Stimulated activated CD4-positive, alpha-beta T cell treated with anti-CD3 and anti-CD28 coated beads, Interleukin-15, amount 100 ng/mL, for 24 hours (primary cell): ENCODE measurements at places on chromosomes 7 and 10.

- DNase-seq: no peak
Measured at GRCh38 chr10:90738885-90739284, 119.0 kb downstream of the HTR7 start.

GRCh38 chr10:74067373-74068352, 69.7 kb downstream of the VCL start:
- no peak for DNase-seq

- DNase-seq: no peak
Measured at GRCh38 chr10:71239946-71240795, 27.8 kb downstream of the UNC5B start.

DNA sequence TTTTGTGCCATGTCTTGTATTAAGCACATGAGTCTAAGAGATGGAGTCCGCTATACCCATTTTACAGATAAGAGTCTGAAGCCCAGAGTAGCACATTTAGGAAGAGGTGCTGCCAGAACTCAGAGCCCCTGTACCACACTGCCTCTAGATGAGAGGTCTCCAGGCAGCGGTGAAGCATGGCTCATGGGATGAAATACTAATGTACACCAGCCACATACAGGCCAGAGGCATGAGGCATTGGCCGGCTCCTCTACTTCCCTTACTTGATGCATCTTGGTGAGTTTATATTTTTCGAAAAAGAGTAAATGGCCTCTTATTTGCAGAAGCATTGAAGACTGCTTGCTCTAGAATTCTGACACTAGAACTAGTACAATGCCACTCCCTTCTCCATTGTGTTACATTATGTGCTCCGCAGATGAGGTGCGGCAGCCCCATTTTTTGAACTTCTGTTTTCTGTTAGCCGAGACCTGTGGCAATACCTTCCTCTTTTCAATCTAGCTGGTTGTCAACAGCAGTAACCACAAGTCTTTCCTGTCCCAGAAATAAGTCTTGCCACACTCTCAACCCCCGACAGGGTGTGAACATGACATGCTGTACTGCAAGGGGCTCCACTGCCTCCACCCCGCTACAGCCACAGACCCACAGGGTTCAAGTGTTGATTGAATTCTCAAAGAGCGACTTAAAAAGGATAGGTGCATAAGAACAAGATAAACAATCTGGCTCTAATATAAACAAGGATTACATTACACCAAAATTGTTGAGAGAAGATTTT, 145.3 kb downstream of the CELF2 start:
- DNase-seq: peak; percentile 70

- no peak for DNase-seq
Measured at GRCh38 chr10:49382226-49382625, 13.7 kb downstream of the DRGX start.

GRCh38 chr7:77734659-77735421, 38.6 kb downstream of the RSBN1L start:
- no peak for DNase-seq

GRCh38 chr10:96365571-96365970, 6.8 kb upstream of the OPALIN start:
- no peak for DNase-seq

GRCh38 chr7:53811555-53812079, 730.6 kb upstream of the VSTM2A start:
- DNase-seq: peak; percentile 3

GRCh38 chr10:23362879-23363792, 18.5 kb upstream of the C10orf67 start:
- peak; percentile 60 for DNase-seq

DNA sequence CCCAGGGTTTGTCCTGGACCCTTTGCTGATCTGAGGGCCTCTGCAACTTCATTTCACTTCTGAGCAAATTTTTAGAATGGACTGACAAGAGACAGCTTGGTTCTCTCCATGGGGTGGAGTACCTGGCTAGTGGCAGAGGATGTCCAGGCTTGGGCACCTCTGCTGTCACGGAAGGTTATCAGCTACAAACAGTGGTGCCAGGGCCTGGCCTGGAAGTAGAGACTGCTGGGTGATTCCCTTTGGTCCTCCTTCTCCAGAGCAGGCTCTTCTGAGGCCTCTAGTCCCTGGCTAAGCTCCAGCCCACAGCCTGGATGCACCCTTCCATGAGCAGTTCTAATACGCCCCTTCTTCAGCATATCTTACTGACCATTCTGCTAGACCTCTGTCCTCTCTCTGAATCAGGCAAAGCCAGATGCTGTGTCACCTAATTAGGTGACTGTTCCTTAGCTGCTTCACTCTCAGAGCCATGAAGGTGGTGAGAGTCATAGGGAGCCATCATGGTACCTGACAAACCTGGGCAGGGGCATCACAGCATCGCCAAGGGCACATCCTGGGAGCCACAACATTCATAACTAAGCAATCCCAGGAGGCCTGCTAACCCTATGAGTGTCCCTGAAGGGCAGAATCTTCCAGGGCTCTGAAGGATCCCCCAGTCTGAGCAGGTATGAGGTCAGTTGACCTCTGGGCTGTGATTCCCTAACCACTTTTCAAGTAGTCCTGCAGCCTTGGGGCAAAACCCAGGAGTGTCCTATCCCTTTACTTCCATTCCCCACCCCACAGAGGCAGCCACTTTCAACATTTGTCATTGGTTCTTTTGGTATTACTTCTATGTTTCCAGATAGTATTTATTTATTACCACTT, 4.0 kb downstream of the ARHGAP22 start:
- DNase-seq: no peak

DNA sequence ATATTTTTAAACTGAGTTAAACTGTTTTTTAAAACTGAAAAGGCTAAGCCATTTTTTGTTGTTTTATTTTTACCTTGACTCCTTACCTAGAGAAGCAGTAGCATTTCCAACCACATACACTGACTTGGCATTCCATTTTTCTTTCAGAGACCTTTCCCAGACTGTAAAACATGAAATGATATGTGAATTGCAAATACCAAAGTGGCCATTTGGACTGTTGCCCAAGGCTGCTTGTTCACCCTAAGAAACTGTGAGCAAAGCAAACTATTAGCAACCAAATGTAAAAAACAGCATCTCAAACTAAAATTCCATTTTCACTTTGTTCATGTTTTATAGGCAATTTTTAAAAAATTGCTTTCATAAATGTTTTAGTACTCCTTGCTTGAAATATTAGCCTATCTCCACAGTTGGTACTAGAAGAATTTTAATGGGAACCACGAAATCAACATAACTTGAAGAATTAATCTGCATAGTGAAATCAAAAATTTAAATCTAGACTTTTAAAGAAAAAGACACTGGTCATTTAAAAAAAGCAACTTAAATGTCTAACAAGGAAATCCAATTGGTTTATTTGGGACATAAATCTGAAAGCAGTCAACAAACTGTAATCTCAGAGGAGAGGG, 10.8 kb downstream of the UROS start:
- no peak for DNase-seq

DNA sequence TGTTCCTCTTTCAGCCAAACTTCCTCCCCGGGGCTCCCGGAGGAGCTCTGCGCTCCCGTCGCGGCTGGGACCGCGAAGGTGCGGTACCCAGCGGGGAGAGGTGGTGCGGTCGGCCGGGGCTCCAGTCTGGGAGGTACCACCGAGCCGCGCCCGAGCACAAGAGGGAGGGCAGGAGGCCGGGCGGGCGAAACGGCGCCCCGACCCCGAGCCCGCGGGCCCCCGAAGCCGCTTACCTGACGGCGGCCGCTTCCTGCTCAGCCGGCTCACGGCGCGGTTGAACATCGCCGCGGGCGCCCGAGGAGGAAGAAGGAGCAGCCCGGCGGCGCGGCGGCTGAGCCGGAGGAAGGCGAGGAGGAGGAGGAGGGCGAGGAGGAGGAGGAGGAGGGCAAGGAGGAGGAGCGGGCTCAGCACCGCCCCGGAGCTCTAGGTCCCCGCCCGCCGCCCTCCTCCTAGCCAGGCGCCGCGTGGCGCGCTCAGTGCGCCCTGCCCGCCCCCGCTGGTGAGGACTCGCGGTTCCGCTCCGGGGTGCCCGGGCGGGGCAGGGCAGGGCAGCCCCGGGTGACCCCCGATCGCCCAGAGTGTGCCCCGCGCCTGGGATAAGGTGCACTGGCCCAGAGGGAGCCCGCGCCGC, at the start of gene RGS10:
Gene RGS10, minus strand, starts transcription at position 363 of the 631 bp plus-strand sequence. Its CDS starts 81 bp downstream, at position 282.
- peak; percentile 93 for DNase-seq

DNA sequence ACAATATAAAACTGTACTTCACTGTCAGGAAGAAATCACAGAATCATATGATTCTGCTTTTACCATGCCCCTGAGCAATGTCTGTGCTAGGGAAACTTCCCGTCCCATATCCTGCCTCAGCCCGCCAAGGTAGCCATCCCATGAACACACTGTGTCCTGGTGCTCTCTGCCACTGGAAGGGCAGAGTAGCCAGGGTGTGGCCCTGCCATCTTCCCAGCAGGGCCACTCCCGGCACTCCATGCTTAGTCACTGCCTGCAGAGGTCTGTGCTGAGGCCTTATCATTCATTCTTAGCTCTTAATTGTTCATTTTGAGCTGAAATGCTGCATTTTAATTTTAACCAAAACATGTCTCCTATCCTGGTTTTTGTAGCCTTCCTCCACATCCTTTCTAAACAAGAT, 31.8 kb downstream of the AP3M1 start:
- DNase-seq: no peak

- no peak for DNase-seq
Measured at GRCh38 chr7:18421297-18422002, 74.1 kb upstream of the HDAC9 start.

- DNase-seq: no peak
Measured at GRCh38 chr7:42106562-42106961, 130.4 kb downstream of the GLI3 start.

GRCh38 chr7:104130726-104131125, 77.1 kb downstream of the ORC5 start:
- no peak for DNase-seq

DNA sequence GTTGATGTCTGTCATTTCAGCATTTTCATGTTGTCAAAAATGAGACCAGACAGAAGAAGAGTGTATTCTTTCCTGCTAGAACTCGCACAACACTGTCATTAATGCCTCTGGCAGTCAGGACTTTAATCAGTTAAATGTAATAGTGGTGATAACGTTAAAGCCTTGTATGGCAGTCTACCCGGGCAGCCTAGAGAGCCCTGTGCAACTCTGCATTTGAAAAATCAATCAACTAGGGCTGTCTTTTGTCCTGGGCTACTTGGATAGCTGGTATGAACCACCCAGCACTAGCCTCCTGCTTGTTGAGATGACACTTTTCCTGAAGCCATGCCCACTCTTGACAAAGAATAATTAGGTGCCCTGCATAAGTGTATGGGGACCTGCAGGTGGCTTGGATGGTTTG, 19.8 kb downstream of the MGMT start:
- no peak for DNase-seq

DNA sequence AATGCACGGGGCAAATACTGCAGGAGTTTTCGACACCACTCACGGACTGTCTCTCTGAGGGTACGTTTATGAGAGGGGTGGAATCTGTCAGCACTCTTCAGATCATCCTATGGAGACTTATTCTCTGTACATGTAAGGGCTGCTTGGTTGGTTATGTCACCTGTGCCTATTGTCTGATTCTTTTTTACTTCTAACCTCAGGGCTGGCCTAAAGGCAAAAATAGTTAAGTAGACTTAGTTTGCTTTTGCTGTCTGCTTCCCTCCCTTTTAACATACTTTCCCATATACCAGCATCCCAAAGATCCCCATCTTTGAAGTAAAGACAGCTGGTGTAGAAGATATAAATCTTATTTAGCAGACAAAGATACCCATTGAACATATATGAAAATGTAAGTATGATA, 105.9 kb downstream of the PRKG1 start:
- no peak for DNase-seq

DNA sequence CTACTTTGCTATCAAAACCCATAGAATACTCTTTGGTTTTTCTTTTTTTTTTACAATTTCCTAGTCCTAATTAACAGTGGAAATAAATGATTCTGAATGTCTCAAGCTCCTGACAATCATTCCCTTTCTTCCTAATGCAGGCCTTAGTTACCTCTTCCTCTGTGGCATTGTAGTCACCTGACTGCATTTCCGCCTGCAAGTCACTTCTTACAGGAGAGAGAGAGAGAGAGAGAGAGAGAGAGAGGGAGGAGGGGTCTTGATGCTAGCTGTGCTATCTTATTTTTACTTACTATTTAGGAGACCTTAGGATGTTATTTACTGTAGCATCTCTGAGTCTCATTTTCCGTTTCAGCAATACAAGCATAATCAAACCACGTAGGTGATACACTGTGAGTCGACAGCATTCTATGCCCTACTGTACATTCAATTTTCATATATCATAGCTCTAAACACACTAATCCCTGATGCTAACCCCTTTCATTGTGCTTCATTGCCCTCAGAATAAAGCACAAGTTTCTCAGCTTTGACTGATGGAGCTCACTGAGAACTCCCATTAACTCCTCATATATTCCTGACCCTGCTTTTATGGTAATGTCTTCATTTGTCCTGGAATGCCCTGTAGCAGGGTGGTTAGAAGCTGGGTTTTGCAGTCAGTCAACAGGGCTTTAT, 1237.3 kb downstream of the XPNPEP1 start:
- DNase-seq: no peak

- no peak for DNase-seq
Measured at GRCh38 chr7:140539461-140539860, 60.2 kb upstream of the MKRN1 start.

DNA sequence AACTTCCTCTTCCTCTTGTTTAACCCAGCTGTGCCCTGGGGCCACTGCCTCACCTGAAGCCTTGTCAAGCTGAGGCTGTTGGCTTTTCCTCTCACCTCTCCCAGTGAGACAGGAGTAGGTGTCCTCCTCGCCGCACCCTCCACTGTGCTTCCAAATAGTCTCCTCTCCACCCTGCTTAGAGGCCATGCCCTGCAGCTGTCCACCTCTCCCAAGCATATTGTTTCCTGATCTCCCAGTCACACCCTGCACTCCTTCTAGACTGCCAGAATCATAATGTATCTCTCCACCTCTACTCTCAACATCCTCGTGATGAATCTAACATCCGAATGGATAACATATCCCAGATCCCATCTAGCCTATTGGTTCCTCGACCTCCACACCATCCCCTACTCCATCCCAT, 196.3 kb upstream of the GHITM start:
- no peak for DNase-seq

DNA sequence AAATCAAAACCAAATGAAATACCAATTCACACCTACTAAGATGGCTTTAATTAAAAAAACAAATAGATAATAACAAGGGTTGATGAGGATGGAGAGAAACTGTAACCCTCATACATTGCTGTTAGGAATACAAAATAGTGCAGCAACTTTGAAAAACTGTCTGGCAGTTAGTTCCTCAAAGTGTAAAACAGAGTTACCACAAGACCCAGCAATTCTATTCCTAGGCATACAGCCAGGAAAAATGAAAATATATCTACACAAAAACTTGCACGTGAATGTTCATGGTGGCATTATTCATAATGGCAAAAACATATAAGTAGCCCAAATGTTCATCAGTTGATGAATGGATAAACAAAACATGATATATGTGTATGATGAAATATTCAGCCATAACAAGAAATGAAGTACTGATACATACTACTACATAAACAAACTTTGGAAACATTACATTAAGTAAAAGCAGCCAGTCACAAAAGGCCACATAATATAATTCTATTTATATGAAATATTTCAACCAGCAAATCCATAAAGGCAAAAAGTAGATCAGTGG, 83.5 kb downstream of the BRAF start:
- no peak for DNase-seq

- DNase-seq: no peak
Measured at GRCh38 chr10:100114976-100115770, 33.5 kb upstream of the CPN1 start.

GRCh38 chr10:90579602-90580242, 278.1 kb downstream of the HTR7 start:
- DNase-seq: no peak
